ENCODE measurements at places on chromosomes 6 and 20.

DNA sequence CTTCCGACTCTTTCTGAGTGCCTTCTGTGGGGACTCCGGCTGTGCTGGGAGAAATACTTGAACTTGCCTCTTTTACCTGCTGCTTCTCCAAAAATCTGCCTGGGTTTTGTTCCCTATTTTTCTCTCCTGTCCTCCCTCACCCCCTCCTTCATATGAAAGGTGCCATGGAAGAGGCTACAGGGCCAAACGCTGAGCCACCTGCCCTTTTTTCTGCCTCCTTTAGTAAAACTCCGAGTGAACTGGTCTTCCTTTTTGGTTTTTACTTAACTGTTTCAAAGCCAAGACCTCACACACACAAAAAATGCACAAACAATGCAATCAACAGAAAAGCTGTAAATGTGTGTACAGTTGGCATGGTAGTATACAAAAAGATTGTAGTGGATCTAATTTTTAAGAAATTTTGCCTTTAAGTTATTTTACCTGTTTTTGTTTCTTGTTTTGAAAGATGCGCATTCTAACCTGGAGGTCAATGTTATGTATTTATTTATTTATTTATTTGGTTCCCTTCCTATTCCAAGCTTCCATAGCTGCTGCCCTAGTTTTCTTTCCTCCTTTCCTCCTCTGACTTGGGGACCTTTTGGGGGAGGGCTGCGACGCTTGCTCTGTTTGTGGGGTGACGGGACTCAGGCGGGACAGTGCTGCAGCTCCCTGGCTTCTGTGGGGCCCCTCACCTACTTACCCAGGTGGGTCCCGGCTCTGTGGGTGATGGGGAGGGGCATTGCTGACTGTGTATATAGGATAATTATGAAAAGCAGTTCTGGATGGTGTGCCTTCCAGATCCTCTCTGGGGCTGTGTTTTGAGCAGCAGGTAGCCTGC, 4.8 kb downstream of the PIM1 start:
- peak; percentile 13 for DNase-seq

GRCh38 chr20:17867131-17867925, 101.3 kb downstream of the SNX5 start:
- DNase-seq = no peak

- DNase-seq = no peak
Measured at GRCh38 chr6:108937170-108937569, 88.9 kb downstream of the ARMC2 start.

- no peak for DNase-seq
Measured at GRCh38 chr20:48949304-48950170, 28.0 kb downstream of the ARFGEF2 start.
